ENCODE measurements at places on chromosomes 2 and 18. TPM values are rescaled to one million over a fixed set of nuclear protein-coding genes. Genes with fewer than 3 reads are reported as not detected.

POTEC gene
- not detected for total RNA-seq

MBD1 gene
- total RNA-seq, result 69.6 TPM

TUBA3E gene
- total RNA-seq, result not detected

ACMSD gene
- not detected for total RNA-seq

SDC1 gene
- 18.3 TPM for total RNA-seq

ZC3H8 gene
- 5.3 TPM for total RNA-seq

PLEKHA3 gene
- 7.1 TPM for total RNA-seq

LONRF2 gene
- total RNA-seq, result not detected
